ENCODE measurements at places on chromosomes 7 and 10.

- no peak for DNase-seq
Observed at GRCh38 chr7:127798769-127799372, 146.9 kb downstream of the SND1 start.

GRCh38 chr7:29288181-29289091 is 93.9 kb downstream of the CHN2 start:
- no peak for DNase-seq

DNA sequence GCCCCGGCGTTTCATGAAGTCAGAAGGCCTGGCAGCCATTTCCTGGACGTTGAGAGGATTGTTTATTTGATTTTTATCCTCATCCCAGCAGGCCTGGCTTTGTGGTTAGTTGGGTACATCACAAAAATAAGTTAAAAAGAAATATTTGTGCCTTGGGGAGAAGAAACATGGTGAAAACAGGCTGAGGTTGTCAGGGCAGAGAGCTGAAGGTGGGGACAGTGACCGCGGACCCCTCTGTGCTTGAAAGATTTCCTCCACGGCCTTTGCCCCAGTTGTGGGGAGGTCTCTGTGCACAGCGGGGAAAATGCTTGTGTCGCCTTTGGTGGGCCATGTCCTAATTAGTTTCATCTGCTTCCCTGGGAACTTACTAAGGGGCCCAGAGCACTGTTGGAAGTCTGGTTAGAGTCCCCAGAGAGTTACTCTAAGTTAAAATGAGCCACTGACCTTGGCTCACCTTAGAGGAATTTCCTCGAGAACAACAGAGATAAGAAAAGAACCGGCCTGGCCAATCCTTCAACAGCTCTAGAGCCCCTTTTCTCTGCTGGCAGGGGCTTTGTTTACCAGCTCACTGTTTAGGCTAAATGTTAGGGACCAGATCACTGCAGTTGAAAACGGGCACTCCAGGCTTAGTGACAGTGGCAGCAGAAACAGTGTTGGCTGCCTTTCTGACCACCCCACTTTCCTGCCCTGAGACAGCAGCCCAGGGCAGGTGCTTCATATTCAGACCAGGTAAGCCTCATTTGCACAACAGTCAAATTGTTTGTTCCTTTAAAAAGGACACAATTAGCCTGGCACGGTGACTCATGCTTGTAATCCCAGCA is 37.9 kb downstream of the CRCP start:
- no peak for DNase-seq

DNA sequence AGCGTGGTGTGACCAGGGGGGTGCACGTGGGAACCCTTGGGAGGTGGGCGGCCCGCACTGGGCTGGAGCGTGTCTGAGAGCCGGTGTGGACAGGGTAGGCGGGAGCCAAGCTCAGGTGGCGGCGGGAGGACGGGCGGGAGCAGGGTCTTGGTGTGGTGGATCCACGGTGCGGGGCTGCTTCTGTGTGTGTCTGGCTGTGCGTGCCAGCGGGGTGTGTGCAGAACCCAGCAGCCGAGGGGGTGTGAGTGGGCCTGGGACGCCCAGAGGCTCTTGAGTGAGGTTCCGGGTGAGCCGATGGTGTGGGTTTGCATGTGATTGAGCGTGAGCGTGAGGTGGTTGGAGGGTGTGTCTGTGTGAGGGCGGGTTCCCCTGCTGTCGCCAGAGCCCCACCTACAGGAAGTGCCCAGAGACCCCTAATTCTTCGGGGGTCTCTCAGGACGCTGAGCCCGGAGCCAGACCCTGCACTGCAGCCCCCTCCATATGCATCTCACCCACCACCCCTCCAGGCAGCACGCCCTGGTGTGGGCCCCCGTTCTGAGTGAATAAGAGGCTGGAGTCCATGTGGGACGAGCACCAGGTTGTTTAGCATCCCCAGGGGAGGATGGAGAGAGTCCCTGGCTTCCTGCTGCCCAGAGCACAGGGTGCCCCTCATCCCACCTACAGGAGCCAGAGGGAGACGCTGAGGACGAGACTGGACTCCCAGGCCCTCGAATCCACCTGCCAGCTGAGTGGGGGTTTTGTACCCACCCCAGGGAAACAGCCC is 78.2 kb downstream of the ELFN1 start:
- no peak for DNase-seq

DNA sequence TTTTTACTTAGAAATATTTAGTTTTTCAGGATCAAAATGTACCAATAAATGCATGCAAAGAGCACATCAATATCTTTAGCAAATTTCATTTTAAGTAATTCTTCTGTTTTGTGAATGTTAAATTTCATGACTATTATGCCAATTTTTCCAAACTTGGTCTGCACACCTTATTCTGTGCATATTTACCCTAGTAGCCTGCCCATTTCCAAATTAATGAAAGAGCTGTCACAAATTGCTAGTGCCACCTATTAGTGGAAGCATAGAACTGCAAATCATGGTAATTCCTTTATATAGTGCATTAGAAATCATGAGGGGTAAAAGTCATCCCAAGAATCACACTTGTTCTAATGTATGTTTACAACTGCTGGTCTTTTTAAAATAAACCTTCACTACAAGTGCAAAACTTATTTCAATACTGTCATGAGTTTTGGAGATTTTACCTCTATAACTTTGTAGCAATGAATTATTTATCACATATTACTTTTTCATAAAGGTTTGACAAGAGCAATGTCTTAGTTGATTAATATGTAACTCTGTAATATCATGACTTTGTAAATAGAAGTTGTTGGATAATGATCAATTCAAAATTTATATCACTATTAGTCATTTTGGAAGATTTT is 5.7 kb downstream of the SEMA3A start:
- no peak for DNase-seq

GRCh38 chr10:17454161-17455014 is at the start of gene ST8SIA6:
TSS of gene ST8SIA6 (minus strand) at chr10:17454595. CDS start at chr10:17454255, 340 bp downstream.
- peak; percentile 13 for DNase-seq

DNA sequence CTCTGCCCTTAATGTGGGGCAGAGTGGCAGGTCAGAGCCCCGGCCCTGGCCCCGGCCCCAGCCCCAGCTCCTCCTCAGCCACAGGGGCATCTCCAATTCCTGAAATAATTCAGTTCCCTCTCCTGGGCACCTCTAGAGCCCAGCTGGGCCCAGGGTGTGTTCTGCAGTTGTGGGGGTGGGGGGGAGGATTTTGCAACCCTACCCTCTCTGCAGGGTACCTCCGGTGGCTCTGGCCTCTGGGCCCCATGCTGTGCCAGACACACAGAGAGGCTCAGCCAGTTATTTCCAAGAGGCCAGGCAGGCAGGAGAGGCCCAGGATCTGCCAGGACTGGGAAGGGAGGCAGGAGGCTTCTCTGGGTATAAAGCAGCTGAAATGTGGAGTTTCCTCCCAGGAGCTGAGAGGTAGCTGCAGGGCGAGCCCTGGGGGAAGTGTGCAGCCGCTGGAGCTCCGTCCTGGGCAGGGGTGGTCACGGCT is 47.9 kb downstream of the PWWP2B start:
- DNase-seq: no peak

DNA sequence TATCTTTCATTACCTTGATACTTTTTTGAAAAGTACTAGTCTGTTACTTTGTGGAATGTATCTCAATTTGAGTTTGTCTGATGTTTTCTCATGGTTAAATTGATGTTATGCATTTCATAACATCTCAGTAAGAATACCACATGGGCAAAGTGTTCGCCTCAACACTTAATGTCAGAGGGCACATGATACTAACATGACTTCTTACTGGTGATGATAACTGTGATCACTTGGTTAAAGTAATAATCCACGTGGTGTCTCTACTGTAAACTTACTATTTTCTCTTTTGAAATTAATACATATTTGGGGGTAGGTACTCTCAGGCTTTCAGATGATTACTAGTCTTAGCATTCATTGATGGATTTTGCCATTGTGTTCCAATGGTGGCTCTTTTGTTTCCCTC is 2.2 kb downstream of the SDHAF3 start:
- DNase-seq: no peak

DNA sequence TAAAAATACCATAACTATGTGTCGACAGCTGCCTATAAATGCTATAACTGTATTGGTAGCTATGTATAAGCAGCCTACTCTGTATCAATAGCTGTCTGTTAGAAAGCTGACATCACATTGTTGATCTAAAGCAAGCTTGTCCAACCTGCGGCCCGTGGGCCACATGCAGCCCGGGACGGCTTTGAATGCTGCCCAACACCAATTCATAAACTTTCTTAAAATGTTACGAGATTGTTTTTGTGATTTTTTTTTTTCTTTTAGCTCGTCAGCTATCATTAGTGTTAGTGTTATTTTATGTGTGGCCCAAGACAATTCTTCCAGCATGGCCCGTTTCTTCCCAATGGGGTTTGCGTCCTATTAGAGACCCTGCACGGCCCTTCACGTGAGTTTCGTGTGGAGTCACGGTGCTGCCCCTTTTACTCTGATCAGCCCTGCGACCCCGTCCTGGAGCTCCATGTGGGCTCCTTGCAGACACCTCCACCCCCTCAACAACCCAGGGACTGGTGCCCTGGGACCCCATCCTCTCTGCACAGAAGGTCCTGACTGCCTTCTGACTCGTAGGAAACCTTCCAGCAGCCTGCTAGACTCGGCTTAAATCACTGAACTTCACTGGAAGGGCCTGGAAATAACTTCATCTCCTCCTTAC is 4.5 kb upstream of the PRKAR1B start:
- no peak for DNase-seq

DNA sequence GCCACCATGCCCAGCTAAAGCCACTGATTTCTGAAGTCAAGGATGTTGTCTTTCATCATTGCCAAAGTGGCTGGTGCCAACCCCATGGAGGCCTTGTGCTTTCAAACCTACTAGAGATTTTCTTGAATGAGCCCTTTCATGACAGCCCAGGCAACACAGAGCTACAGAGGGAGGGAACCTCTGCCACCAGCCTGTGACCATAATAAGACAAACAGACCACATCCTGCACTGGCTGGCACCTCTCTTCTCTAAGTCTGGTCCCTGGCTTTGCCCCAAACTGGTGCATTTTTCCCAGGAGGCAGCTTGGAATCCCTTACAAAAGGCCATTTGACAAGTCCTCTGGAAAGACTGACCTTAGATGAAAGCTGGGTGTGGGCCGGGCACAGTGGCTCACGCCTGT is 348.8 kb downstream of the GALNT17 start:
- no peak for DNase-seq

DNA sequence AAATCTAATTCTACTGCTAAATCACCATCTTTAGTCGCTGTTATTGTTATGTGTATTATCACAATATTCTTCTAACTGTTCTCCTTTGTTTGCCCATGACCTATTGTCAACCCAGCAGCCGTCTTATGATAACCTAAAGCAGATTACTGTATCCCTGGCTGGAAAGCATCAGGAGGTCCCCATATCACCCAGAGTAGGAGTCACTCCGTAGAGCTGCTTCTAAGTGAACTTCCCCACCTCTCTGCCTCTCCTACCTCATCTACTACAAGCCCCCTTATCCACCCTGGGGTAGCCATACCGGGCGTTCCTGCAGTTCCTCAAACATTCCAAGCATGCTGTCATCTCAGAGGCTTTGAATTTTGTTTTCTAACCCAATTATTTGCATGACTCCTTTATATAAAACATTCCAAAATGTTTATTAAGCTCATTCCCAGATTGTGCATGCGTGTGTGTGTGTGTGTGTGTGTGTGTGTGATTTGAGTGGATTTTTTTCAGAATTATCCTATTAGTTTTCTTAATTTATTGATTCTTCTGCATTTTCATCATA is 39.7 kb downstream of the POU6F2 start:
- DNase-seq: no peak

- peak; percentile 31 for DNase-seq
Observed at GRCh38 chr10:69317175-69317604, 38.9 kb downstream of the HK1 start.

DNA sequence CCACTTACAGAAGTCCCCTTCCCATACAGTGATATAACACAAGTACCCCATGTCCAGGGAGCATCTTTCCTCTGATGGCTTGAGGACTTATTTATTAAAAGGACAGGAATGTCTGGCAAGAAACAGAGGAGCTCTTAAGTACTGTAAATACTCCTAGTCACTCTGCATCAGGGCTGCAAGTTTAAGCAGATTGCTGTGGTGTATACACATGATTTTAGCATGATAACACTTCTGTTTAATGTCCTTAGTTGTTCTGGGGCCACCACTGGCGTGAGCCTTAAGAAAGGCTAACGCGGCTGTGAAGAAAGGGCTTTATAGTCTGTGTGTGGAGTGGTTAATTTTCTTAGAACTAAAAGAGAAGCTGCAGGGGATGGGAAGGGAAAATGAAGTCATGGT is 65.7 kb downstream of the GBF1 start:
- no peak for DNase-seq

DNA sequence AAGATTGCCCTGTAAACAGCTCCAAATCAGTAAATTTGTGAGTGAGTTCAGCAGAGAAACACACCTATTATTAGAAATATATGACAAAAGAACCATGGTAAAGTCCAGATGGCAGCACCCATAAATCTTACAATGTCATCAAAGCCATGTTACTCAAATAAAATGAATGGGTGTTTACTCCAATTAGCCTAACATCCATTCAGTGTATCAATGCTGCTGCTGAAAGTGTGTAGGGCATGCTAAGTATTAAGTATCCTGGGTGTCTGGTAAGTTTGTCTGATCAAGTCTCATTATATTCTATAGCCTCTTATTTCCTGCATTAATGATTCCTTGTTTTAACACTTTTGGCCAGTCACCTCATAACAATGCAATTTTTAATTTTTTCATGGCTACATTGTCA is 185.5 kb upstream of the STEAP4 start:
- no peak for DNase-seq

GRCh38 chr7:87474533-87475358 is 734 bp downstream of the ABCB4 start:
- DNase-seq: no peak

GRCh38 chr7:18020138-18020715 is 7.4 kb downstream of the PRPS1L1 start:
- no peak for DNase-seq

DNA sequence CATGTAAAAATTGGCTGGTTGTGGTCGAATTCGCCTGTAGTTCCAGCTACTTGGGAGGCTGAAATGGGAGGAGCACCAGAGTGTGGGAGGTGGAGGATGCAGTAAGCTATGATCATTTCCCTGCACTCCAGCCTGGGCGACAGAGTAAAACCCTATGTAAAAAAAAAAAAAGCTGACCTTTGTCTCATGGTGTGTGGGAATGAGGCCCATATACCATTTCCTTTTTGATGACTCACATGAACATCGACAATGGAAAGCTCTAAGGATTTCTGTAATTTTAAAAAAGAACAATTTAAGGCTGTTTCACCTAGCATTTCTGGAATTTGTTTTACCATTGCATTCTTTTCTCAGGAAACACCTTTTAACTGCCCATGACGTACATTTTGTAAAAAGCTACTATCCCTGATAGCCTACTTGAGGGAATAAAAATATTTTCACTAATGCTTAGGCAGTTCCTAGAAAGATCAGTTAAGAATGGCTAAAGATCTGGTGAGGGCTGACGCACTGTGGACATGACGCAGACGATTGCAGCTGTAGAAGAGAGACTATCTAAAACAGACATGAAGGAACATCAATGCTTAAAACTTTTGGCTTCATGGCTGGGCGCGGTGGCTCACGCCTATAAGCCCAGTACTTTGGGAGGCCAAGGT is 400.6 kb upstream of the IGFBP3 start:
- no peak for DNase-seq

DNA sequence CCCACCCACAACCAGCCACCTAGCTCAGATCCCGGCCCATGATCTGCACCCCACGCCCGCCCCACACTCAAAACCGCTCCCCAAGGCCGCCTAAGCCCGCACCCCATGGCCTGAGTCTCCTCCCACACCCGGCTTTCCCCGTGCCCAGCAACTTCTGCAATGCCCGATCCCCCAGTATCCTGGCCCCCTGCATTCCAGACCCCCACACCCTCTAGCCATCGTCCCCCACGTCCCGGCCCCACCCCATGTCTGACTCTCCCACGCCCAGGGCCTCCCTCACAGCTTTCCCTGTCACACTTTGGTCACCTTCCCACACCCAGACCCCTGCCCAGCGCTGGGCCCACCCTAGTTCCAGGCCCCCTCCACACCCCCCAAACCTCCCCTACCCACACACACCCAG is 20.1 kb upstream of the FXYD4 start:
- DNase-seq: no peak
